ENCODE measurements at places on chromosomes 11 and 22. TPM values are rescaled to one million over a fixed set of nuclear protein-coding genes. Genes with fewer than 3 reads are reported as not detected.

NRXN2 gene
- 0.86 TPM for total RNA-seq

CNGA4 gene
- not detected for total RNA-seq

TMEM151A gene
- not detected for total RNA-seq

RIBC2 gene
- not detected for total RNA-seq

SYT9 gene
- total RNA-seq = 0.13 TPM

RAG2 gene
- total RNA-seq = not detected

PGA5 gene
- not detected for total RNA-seq

RHOD gene
- 66.8 TPM for total RNA-seq

NCAM1 gene
- total RNA-seq = 226 TPM

PLCB3 gene
- total RNA-seq = 11.3 TPM

DNA sequence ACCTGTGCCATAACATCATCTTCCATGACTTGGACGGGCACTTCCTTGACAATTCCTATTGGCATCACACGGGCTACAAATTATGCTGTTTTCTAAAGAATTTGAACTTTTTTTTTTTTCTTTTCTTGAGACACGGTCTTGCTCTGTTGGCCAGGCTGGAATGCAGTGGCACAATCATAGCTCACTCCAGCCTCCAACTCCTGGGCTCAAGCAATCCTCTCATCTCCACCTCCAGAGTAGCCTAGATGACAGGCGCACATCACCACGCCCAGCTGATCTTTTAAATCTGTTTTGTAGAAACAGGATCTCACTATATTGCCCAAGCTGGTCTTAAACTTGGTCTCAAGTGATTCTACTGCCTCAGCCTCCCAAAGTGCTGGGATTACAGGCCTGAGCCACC lies 3.3 kb upstream of the CRYBB3 start:
- no peak for DNase-seq

- DNase-seq = no peak
Observed at GRCh38 chr11:60821827-60822599, 19.9 kb upstream of the CCDC86 start.

- DNase-seq = no peak
Observed at GRCh38 chr22:19022755-19023154, 86.7 kb upstream of the PRODH start.

- DNase-seq = no peak
Observed at GRCh38 chr11:116376054-116376453, 396.7 kb downstream of the BUD13 start.

GRCh38 chr22:50192436-50193204 lies 6.9 kb downstream of the TRABD start:
- DNase-seq = no peak

GRCh38 chr22:35605369-35605680 lies 11.8 kb downstream of the MB start:
- DNase-seq = no peak

DNA sequence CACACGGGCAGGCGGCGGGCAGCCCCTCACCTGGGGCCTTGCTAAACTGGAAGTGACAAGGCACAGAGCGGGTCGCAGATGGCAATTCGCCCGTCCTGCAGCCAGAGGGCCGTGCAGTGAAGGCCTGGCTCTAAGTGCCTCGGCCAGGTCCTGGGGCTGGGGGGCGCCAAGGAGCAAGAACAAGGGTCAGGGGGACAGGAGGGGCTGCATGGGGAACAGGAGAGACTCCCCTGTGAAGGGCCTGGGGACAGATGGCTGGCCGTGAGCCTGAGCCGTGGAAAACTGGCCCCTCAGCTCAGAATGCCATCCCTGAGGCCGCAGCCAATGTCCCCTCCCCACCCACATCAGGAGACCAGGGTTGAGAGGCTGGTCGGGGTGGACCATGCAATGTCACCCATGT lies 60.0 kb downstream of the RTL6 start:
- DNase-seq = no peak

- no peak for DNase-seq
Observed at GRCh38 chr11:123454060-123454651, 24.1 kb downstream of the GRAMD1B start.

DNA sequence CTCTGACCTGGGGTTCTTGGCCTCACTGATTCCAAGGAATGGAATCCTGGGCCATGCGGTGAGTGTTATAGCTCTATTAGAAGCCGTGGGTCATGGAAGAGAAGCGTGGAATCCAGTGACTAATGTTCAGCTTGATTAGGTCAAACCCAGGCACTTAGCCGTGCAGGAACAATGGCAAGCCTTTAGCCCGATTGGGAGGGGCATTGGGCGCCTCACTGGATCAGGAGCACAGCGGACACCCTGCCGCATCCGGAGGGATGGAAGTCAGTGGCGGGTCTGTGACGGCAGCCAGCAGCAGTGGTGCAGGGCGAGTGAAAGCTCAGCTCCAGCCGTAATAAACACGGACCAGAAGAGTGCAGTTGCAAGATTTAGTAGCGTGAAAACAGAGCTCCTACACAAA lies 20.5 kb upstream of the SLC17A6 start:
- DNase-seq = no peak

- DNase-seq = no peak
Observed at GRCh38 chr11:74620531-74620930, 28.1 kb downstream of the POLD3 start.

DNA sequence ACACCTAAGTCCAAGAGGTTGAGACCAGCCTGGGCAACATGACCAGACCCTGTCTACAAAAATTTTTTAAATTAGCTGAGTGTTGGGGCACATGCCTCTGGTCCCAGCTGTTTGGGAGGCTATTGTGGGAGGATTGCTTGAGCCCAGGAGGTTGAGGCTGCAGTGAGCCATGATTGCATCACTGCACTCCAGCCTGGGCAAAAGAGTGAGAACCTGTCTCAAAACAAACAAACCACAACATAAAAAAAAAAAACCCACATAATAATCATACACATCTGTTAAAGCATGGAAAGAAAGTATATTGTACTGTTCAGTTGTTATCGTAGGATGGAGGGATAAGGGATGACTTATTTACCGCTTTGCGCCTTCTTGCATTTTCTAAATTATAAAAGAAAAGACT lies 35.9 kb upstream of the GRK2 start:
- DNase-seq = no peak

- DNase-seq = no peak
Observed at GRCh38 chr11:74671520-74672196, 59.6 kb downstream of the CHRDL2 start.

DNA sequence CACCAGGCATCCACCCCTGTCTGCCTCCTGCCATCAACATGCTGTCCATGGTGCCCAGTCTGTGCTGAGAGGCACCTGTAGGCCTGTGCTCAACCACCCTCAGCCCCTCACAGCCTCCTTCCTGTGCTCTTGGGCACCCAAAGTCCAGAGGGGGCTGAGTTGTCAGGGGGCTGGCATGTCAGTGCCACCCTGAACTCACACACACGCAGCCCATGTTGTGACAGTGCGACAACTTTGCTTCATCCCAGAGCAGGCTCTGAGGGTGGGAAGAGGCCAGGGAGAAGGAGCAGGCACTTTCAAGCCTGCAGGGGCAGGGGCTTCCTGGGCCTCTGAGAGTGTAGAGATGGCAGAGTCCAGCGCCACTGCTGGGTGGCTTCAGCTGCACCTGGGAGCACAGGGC lies 491.0 kb downstream of the TMEM135 start:
- no peak for DNase-seq

GRCh38 chr22:39777716-39778454 lies 115.7 kb downstream of the ENTHD1 start:
- no peak for DNase-seq

DNA sequence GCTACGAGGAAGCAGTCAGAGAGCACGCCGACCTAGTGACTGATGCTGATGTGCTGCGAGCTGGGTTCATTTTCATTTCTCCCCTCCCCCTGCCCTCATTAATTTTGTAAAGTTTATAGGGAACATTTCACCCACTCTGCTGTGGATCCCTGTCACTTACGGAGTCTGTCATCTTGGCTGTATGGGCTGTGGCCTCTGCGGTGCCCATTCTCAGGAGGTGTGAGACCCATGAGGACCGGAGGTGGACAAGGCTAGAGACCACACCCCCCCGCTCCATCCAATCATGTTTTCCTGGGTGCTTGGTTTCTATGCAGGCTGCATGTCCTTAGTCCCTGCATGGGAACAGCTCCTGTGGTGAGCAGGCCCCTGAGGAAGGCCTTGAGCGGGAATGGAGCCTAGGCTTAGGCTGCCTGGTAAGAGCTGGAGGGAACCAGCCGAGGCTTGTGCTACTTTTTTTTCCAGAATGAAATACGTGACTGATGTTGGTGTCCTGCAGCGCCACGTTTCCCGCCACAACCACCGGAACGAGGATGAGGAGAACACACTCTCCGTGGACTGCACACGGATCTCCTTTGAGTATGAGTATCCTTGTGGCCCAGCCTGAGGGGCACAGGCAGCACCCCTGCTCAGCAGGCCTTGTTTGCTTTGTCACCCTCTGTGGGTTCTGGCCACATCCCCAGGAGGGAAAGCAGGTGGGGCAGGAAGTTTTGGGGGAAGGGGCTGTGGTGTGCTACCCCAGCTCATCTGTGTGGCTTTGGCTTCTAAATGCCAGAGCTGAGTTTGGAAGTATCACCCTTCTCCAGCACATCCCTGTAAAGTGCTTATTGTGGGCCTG lies 19.1 kb downstream of the CLDN5 start:
- DNase-seq = no peak

DNA sequence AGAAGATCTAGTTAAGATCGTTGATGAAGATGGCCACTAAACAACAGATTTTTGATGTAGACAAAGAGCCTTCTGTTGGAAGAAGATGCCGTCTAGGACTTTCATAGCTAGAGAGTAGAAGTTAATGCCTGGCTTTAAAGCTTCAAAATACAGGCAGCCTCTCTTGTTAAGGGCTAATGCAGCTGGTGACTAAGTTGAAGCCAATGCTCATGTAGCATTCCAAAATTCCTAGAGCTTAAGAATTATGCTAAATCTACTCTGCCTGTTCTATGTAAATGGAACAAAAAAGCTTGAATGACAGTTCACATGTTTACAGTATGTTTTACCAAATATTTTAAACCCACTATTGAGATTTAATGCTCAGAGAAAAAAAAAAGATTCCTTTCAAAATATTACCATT lies 492.6 kb downstream of the CNTN5 start:
- no peak for DNase-seq

DNA sequence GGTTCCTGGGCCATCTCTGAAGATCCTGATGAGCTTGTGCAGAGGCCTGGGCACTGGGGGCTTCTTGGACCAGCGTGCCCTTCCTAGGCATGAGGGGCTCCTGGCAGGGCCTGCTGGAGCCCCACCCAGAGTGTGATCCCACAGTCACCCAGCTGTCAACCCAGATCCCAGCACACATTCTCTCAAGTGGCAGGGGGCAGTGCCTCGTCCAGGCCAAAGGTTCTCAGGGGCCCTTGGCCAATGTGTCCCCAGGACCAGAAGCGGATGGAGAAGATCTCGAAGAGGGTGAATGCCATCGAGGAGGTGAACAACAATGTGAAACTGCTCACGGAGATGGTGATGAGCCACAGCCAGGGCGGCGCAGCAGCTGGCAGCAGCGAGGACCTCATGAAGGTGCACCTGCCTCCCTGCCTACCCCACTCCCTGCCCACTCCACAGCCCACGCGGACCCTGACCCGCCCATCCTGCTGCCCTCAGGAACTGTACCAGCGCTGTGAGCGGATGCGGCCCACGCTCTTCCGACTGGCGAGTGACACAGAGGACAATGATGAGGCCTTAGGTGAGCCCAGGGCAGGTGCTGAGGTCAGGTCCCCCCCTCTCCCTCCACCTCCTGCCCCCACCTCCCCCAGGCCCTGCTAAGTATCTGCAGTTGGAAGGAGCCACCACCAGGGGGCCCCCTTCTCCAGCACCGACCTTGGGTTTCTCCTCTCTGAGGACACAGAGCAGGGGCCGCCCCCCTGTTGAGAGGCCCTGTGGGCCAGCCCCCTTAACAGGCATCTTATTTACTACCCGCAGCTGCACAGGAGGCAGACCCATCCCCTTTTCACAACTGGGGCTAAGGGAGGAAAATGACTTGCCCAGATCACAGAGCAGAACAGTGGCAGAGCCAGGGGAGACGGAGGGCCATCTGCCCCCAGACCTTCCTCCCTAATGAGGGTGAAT lies 14.7 kb downstream of the GGA1 start:
- peak; percentile 84 for DNase-seq

DNA sequence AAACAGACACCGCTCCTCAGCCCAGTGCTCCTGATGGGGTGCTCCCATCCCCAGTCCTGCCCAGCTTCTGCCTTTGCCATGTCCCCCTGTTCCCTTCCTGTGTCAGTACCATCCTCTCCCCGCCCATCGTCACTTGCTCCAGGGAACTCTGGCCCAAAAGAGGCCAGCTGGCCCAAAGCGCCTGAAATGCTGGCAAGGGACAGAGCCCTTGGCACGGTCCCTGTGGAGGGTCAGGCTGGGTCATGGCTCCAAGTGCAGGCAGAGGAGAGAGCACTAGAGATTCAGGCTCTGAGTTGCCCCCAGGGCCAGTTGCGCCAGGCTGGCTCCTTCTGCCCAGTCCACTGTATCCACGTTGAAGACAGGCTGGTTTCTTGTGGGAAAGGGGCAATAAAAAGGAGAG lies 8.4 kb upstream of the HDHD5 start:
- peak; percentile 85 for DNase-seq

- no peak for DNase-seq
Observed at GRCh38 chr22:20803696-20804324, 29.9 kb downstream of the SERPIND1 start.

DNA sequence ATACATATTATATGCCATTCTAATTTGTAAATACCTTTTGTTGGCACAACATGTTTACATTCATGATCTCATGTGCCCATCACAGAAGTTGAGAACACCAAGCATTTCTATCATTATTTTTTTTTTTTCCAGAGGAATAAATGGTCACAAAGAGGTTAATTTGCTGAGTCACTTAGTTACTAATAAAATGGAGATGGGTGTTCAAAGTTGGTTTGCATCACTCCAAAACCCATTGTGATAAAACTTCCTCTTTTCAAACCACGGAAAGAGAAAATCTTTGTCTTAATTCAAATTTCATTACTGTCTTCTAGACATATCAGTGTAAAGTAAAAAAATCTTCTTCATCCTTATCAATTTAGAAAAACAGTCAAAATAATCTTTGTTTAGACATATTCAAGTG lies 636.8 kb upstream of the CCDC179 start:
- no peak for DNase-seq

- DNase-seq = no peak
Observed at GRCh38 chr11:9075556-9075955, 15.8 kb downstream of the SCUBE2 start.

- DNase-seq = no peak
Observed at GRCh38 chr11:8309311-8309710, 45.6 kb upstream of the LMO1 start.

- no peak for DNase-seq
Observed at GRCh38 chr11:64281957-64282770, 2.3 kb downstream of the BAD start.

- no peak for DNase-seq
Observed at GRCh38 chr11:126546191-126546590, 190.7 kb downstream of the ST3GAL4 start.

DNA sequence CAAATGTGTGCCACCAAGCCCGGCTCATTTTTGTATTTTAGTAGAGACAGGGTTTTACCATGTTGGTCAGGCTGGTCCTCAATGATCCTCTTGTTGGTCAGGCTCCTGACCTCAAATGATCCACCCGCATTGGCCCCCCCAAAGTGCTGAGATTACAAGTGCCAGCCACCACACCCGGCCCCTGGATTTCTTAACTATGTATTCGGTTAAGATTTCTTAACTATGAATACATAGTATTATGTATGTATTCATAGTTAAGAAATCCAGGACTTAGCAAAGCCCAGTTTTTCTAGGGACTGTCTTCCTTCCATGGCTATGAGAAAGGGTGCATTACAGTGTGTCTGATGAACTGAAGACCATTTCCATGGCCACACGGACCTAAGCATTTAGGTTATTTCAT lies 1.7 kb downstream of the C11orf91 start:
- DNase-seq = no peak

All from Right ventricle myocardium superior (tissue), 1 donor.